Suppressor macrophage treated with lipopolysaccharide for 4 hours (primary cell): ENCODE measurements at places on chromosomes 4 and X.

DNA sequence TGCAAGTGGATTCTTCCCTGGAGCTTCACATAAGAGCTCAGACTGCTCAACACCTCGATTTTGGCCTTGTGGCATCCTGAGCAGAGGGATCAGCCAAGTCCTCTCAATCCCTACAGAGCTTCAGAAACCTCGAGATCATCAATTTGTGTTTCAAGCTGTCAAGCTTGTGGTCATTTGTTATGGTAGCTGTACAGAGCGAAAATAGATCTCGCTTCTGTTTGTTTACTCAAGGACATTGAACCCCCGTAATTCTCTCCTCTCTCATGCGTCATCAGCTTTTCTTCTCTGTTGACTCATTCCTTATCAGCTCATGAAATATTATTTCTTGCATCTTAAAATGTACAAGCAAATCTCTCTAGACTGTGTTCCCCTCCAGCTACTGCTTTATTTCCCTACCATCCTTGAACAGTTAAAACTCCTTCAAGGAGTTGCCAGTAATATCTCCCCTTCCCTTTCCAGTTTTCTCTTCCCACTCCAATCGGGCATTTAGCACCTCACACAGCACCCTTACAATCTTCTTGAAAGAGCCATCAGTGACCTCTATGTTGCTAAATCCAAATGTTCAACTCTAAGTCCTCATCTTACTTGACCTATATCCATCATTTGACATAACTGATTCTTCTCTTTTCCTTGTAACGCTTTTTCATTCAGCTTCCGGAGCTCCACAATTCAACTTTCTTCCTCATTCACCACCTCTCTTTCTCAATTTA, 106.2 kb upstream of the FAT1 start:
- DNase-seq = no peak

- no peak for DNase-seq
Measured at GRCh38 chr4:189514209-189514608, 426.5 kb upstream of the FRG1 start.

GRCh38 chr4:61192392-61192791, 7.7 kb upstream of the ADGRL3 start:
- no peak for DNase-seq

- peak; percentile 73 for DNase-seq
Measured at GRCh38 chr4:173185847-173186510, 17.4 kb downstream of the GALNT7 start.

GRCh38 chr4:88705223-88705622, 7.6 kb upstream of the NAP1L5 start:
- DNase-seq = no peak

GRCh38 chr4:137307806-137308205, 224.5 kb downstream of the PCDH18 start:
- no peak for DNase-seq

- no peak for DNase-seq
Measured at GRCh38 chr4:57588557-57588956, 478.4 kb upstream of the IGFBP7 start.

DNA sequence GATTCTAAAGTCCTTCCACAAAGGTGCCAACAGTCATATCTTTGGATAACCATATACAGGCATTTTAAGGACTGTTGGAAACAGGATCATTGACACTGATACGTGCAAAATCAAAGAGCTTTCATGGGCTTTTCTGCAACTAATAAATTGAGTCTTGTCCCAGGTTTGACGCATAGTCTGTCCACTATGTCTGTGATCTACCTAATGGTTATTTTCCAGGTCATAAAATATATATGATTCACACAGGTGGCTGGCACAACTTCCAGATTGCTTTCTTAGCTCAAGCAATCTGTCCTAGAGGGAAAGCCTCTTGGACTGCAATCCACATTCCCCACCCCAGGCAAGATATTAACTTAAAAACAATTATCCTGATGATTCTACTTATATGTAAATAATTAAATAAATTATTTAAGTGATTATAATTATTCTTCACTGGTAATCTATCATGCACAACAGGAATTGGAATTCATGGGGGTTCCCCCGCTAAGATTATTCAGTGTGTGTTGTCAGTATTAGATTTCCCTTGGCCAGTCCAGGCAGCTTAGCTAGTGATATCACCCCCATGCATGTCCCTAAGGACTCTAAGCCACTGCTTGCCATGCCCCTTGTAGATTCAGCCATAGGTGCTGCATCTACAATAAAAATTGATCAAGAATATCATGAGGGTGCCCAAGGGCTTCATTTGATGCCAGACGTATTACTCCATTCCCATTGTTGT, 97.8 kb downstream of the TLL1 start:
- no peak for DNase-seq

- DNase-seq = no peak
Measured at GRCh38 chr4:57575426-57575825, 465.2 kb upstream of the IGFBP7 start.

GRCh38 chr4:127669691-127670090, 36.9 kb downstream of the INTU start:
- DNase-seq = no peak

- no peak for DNase-seq
Measured at GRCh38 chrX:46260499-46260898, 284.7 kb downstream of the ZNF674 start.

DNA sequence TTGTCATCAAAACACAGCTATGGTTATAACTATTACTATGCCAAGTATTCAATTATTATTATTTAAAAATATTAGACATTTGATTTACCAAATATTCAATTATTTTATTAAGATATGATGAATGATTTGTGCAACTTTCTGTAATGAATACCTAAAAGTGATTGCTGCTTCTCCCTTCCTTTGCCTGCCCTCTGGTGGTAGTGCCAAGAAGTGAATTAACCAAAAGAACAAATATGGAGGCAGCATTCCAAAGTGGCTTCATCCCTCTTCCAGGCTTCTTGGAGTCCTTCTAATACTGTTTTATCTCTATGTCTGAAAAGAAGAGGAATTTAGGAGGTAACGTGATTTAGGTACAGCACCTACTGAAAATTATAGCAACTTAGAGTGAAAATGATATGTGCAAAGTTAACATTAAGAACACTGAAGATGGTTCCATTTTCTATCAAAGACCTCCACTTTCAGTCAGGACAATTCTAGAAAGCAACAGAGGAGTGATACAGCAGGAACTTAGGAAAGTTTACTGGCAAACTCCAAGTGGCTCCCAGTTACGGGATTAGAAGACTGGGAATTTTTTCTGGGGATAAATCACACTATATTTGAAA, 43.0 kb downstream of the ENPEP start:
- DNase-seq = peak; percentile 40

GRCh38 chr4:75745161-75745560, 20.8 kb downstream of the USO1 start:
- DNase-seq = peak; percentile 87

DNA sequence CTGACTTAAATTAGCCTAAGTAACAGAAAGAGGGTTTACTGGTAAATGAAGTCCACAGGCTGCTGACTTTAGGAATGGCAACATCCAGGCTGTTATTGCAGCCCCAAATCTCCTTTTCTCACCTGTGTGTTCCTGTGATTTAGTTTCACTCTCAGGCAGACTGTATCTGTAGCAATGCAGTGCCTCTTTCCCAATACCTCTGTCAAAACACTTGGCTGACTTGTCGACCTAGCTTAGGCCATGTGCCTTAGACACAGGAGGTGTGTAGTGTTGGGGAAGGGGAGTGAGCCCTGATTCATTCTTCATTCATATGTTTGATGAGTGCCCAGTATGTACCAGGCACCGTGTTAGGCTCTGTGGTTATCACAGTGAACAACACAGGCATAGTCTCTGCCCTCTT, 46.9 kb downstream of the JADE3 start:
- DNase-seq = no peak

GRCh38 chr4:133720001-133720400, 481.6 kb downstream of the PABPC4L start:
- no peak for DNase-seq

DNA sequence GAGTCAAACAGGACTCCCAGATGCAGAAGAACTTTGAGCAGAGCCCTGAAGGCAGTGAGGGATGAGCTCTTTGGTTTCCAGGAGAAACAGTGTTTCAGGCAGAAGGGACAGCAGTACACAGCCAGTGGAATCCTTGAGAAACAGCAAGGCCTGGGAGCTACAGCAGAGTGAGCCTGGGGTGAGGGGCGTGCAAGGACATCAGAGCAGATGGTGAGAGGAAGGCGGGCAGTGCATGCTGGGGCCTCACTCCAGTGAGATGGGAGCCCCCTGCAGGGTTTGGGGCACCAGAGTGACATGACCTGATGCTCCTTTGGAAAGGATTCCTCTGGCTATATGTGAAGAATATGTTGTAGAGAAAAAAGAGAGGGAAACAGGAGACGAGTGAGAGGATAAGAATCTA, 98.1 kb upstream of the EGFL6 start:
- DNase-seq = no peak

DNA sequence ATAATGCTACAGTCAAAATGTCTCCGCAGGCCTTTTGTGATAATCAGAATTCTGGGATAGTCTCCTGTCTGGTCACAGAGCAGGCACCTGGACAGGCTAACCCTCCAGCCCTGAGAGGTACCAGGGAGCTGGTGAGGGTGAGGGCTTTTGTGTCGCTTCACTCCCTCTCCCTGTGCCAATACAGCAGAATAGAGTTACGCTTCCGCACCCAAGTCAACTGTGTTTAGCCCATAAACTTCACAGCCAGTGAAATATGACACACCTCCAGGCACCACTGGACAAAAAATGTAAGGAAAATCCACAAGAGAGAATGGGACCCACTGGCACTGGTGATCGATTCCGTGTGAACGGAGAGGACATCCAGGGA, 1.3 kb downstream of the GAK start:
- no peak for DNase-seq

GRCh38 chr4:76867377-76867776, 30.6 kb downstream of the SOWAHB start:
- no peak for DNase-seq

GRCh38 chr4:147963839-147964238, 232.0 kb downstream of the ARHGAP10 start:
- no peak for DNase-seq

DNA sequence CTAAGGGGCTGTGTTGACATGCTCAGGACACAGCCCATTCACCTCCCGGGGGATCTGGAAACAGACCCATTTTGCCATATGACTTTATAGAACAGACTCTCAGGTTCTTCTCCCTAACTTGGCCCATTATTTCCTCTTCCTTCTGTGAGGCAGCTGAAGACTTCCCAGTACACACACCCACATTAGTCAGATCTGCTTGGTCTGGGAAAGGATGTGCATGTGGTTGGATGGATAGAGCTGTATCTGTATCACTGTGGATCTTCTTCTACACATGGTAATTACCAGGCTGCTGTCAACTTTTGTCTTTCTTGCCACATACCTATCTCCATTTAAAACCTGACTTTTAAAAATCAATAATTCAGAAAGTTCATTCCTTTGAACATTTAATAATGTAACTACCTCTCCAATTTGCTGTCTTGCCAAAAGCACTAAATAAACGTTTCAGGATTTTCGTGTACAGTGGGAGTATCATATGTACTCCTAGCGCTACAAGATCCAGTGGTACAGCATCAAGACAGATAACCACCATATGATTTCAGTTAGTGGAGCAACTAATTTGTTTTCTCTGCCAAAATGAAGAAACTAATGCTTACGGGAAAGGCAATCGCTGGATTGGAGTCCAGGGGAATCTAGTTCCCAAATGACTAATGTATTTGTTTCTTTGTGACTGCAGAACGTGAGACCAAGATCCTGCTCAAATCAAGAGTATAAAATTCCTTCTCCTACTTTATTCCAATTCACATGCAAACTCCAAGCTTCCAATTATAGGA, 134.1 kb upstream of the MAP3K15 start:
- peak; percentile 21 for DNase-seq

GRCh38 chr4:38157592-38157991, 197.4 kb downstream of the PTTG2 start:
- no peak for DNase-seq

DNA sequence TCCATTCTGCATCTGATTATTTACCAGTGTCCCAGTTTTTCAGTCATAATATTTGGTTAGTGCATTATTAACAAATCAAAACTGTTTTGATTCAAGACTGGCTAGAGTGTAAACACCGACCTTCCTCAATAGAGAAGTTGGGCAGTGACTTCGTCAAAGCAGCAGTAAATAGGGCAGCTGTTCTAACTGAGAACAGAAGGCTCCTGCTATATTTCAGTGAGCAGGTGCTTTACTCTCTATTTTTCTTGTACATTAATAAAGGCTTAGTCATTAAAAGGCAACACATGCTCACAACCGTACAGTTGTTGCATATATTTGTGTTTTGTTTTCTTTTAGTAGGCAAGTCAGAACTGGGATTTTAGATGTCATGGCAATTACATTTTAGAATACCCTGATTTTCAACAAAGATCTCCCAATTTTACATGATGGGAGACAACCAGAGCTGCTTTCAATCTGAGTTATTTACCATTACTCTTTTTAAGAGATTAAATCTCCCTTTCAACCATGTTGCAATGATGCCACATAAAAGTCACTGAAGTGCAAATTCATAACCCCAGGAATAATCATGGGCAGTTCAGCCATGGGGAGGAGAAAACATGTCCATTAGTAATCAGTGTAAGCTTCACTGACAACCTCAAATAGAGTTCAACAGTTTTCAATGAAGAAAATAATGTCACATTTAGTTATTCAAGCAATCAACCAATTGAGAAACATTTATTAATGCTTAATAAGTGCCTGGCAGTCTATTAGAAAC, 233.3 kb downstream of the NDST4 start:
- no peak for DNase-seq

DNA sequence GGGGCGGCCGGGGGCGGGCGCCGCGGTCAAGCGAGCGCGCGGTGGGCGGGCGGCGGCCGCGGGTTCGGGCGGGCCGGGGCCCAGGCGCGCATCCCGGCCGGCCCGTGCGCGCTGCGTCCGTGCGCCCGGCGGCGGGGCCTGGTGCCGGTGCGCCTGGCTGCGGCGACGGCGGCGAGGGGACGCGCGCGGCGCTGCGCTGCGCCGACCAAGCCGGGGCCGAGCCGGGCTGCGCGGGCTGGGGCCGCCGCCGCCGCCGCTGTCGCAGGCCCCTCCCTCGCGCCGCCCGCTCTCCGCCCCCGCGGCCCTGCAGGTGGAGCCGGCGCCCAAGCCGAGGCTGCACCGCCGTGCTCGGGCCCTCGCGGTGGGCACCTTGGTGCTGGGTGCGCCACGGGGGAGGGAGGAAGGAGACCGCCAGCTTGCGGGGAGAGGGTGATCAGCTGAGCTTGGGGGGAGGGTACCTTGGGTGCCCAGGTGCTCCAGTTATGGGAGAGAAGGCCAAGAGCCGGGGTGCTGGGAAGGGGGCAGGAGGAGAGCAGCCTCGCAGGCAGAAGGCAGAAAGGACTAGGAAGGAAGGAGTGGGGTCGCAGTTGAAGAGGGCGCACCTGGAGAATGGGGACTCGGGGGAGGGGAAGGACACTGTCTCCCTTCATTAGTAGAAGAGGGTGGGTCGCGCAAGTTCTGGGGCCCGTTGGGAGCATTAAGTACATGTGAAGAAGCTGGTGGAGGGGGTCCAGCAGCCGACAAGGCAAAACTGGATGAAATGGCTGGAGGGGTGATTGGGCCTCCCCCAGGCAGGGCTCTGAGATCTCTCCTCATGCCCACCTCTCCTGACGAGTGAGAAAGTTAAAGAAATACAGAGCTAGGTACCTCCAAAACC, at the start of gene PPP2R2C:
TSS of gene PPP2R2C (minus strand) at position 228 of the 877 bp plus-strand sequence. CDS start 385 bp downstream, outside the sequence.
- DNase-seq = no peak

GRCh38 chr4:153669838-153670237, 14.2 kb upstream of the TLR2 start:
- DNase-seq = no peak

- no peak for DNase-seq
Measured at GRCh38 chr4:183571350-183571941, 66.6 kb downstream of the ING2 start.

GRCh38 chr4:21009956-21010355, 309.7 kb downstream of the PACRGL start:
- no peak for DNase-seq

- DNase-seq = no peak
Measured at GRCh38 chr4:187544461-187545053, 451.0 kb upstream of the ZFP42 start.

- no peak for DNase-seq
Measured at GRCh38 chr4:150240011-150240410, 161.8 kb downstream of the DCLK2 start.
